ENCODE measurements at places on chromosomes 16 and 17.

DNA sequence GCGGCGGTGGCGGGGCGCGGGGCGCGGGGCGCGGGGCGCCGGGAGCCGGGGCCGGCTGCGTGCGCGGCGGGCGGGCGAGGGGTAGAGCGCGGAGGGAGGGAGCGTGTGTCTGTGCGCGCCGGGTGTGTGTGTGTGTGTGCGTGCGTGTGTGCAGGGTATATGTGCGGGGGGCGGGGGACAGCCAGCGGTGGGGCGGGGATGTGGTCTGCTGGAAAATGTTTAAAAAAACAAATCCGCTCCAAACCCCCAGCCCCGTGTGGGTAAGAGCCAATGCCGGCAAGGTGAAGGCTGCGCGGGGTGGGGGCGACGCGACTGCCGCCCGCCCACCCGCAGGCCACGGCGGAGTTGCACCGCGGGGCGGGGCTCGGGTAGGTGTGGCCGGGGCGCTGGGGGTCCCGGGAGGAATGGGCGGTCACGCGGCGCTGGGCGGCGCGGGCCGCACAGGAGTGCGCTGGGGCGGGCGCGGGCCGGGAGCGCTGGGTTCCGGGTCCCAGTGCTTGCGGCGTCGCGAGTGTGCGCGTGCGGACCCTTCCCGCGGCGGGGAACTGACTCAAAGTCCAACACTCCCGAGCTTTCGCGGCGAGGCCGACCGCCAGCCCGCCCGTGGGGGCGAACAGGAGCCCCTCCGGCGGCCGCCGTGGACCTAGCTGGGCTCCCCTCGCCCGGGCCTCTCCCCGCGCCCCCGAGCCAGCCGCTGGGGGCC, at the start of gene CYGB:
Gene CYGB, minus strand, starts transcription at position 132 of the 703 bp plus-strand sequence. CDS start 167 bp downstream, outside the sequence.
- DNase-seq, result no peak

DNA sequence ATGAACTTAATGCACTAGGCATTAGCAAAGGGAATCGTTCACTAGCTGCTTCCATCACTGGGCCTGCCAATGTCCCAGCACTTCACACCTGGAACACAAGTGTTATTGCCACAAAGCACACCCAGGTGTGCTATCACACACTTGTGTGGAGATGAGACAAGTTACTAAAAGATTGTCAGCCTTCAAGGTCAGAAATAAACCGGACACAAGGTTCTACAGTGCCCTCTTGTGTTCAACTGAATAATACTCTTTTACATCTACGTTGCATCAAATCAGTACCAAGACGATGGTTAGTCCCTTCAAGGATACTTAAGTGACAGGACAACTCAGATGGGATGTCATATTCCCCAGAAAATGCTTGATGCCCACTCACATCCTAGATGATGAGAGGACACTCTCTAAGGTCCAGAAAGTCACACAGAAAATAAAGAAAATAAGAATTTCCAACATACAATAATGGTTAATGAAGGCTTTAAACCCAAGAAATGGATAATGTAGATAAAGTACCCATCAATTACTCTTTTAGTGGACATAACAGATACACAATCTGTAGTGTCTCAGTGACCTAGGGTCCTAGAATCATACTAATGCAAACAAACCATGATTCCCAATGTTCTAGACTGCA, 16.4 kb upstream of the GLG1 start:
- peak; percentile 60 for DNase-seq

DNA sequence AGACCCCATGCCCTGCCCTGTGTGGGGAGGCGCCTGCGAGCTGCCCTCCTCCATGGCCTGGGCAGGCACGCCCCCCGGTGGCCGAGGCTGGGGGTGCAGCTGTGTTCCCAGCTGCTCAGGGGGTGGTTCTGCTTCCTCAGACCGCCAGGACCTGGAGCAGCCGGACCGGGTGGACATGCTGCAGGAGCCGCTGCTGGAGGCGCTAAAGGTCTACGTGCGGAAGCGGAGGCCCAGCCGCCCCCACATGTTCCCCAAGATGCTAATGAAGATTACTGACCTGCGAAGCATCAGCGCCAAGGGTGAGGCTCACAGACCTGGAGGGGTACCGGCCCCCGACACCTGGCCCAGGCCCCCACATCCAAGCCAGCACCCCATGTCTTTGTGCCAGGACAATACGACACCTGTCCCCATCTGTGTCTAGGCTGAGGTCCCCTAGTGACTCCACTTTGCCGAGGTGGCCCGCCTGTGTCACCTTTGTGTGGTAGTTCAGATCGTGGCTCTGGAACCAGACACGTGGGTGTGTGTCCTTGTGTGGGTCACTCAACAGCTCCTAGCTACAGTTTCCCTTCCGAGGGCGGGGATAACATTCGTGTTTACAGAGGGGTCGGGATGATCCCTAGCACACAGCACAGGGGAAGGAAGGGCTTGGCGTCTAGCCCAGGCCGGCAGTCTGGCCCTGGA, 9.3 kb downstream of the GJD3 start:
- DNase-seq, result peak; percentile 71

- DNase-seq, result no peak
Observed at GRCh38 chr16:2385190-2385836, 43.9 kb upstream of the CCNF start.

GRCh38 chr17:81952792-81953228, 5.8 kb upstream of the MYADML2 start:
- DNase-seq, result no peak

- no peak for DNase-seq
Observed at GRCh38 chr17:30226878-30227277, 8.6 kb downstream of the SLC6A4 start.

GRCh38 chr16:56401482-56401881, 23.9 kb downstream of the AMFR start:
- no peak for DNase-seq

GRCh38 chr17:43774304-43775250, 4.2 kb downstream of the DUSP3 start:
- no peak for DNase-seq

DNA sequence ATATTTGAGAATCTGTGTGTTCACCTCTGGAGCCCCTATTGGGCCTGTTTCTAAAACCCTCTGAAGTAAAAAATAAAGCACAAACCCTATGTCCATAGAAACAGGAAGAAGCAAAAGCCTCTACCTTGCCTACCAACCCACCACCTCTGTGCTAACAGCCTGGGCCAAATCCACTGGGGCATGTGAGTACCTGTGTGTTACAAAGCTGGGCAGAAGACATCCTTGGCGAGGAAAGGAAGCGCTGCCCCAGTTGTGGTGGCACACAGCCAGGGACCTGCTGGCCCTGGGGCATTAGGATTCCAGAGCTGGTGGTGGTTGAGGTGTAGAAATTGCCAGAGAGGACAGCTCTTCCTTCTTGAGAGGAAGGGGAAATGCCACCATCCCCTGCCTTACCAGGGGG, 30.0 kb downstream of the MYO18A start:
- no peak for DNase-seq

GRCh38 chr17:9414471-9414870, 161.1 kb downstream of the STX8 start:
- DNase-seq, result no peak

GRCh38 chr16:31451681-31452351, 7.5 kb upstream of the ARMC5 start:
- DNase-seq, result no peak

DNA sequence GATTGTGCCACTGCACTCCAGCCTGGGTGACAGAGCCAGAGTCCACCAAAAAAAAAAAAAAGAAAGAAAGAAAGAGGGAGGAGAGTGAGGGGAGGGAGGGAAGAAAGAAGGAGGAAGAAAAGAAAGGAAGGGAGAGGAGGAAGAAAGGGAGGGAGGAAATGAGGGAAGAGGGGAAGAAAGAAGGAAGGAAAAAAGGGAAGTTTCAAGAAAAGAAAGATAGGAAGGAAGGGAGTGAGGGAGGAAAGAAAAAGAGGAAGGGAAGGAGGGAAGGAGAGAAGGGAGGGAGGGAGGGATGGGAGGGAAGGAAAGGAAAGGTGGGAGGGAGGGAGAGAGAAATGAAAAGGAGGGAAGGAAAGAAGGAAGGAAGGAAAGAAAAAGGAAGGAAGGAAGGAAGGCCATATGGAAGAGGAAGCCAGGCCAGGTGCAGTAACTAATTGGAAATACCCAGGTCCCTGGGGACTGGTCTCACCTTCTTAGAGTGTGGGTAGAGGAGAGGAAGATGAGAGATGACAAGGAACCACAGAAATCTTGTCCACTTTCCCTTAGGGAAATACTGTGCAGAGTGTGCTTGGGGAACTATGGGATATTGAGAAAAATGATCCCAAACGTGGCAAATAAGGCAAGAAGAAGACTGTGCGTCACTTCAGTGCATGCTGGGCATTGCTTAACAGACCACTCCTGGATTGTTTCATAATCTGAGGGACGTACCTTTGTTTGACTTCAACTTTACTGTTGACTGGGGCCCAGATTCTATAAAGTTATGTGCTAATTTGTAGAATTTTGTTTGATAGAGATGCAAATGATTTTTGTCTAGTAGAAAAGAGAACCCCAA, 15.1 kb upstream of the CSNK2A2 start:
- DNase-seq, result no peak

DNA sequence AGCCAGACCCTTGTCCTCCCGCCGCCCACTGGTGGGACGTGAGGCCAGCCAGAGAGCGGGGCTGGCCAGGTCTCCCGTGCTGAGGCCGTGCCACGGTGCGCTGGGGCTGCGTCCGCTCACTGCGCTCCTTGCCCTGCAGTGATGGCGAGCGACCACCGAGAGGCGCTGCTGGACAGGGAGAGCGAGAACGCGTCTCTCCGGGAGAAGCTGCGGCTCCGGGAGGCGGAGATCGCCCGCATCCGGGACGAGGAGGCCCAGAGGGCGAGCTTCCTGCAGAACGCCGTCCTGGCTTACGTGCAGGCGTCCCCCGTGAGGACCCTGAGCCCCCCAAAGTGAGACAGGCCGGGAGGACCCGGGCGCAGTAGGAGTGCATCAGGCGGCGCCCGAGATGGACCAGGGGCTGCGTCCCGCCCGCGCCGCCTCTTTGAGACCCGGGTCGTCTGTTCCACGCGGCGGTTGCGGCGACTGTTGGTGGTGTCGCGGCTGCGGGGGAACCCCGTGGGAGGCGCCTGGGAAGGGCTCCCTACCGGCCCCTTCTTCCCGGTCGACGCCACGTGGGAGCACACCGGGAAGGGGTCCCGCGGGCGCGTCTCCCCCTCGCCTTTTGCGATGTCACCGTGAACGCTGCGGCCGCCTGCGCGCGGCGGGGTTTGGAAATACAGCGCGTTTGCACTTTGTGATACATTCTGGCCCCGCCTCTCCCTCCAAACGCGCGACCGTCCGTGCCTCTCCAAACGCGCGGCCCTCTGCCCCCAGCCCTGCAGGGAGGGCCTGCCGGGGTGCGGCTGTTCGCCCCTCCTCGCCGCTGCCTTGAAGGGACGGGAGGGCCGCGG, 792 bp upstream of the RAC3 start:
- peak; percentile 84 for DNase-seq

DNA sequence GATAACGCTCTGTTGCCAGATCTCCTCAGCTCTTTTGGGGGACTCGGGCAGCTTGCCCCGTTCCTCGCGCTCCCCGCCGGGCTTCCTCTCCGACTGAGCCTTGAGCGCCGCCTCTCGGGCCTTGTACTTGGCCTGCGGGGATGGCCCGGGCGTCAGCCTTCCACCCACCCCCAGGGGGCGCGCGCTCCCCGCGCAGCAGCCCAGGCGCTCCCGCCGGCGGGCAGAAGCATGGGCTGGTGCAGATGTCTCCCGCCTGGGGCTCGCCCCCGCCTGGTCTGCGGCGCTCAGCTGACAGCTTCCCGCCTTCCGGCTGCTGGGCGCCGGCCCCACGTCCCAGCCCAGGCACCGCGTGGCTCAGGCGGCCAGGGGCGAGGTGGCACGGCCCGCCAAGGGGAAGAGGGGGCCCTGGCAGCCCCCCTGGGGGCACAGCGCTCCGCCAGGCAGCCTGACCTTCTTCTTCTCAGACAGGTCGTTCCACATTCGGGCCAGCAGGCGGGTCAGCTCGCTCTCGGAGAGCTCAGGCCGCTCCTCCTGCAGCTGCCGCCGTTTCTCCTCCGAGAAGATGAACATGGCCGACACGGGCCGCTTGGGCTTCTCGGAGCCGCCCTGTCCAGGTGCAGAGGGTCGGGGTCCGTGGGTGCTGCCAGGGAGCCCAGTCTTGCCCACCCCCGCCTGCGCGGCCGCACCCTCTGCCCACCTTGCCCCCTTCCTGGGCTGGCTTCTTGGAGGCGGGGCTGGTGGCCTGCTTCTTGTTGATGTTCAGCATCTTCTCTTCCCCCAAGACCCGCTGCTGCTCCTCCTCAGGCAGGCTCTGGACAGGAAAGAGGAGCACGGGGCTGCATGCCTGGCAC, 8.9 kb downstream of the UBTF start:
- DNase-seq, result peak; percentile 92

GRCh38 chr17:12727076-12727760, 61.5 kb downstream of the MYOCD start:
- no peak for DNase-seq

- DNase-seq, result no peak
Observed at GRCh38 chr16:24635900-24636610, 93.4 kb upstream of the TNRC6A start.

DNA sequence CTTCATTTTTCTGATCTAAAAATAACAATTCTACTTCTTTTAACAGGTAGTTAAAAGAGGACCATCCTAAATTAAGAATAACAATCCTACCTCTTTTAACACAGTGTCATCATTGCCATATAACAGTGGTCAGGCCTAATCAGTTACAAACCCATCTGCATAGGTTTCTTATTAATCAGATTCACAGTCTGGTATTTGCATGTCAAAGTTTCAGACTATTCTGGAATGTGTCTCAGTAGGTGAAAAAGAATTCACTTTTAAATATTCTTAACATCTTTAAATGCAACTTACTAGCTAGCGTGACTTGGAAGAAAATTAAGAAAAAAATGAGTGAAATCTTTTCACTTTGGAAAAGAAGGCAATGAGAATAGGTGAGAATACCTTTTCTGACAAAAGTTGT, 6.8 kb upstream of the KRT12 start:
- no peak for DNase-seq

DNA sequence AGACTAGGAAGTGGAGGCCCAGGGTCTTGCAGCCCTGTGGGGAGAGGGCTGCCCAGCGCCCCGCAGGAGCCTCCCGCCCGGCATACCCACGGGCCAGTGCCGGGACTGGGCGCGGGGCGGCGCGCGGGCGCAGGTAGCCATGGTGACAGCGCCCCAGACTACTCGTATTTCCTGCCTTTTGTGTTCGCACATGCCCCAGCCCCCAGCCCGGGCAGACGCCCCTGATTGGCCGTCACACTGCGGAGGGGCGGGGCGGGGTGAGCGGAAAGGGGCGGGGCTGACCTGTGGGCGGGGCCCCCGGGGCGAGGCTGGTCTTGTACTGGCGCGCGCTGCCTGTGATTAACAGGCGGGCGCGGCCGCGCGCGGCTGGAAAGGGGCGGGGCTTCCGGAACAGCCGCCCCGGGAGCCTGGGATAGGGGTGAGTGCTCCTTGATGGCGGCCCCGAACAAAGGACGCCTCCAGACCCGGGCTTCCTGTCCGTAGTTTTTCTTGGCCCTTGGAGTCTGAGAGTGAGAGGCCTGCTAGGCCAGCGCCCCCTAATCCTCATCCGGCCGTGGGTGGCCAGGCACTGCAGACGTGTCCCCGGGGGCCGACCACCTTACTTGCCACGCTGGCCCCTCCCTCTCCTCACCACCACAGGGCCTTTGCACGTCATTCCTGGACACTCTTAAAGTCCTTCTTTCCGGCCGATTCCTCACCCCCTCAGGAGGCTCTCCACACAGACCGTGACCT, 71.0 kb downstream of the RAI1 start:
- DNase-seq, result peak; percentile 97

- no peak for DNase-seq
Observed at GRCh38 chr17:28467456-28468025, 5.9 kb upstream of the SLC13A2 start.

GRCh38 chr17:28474111-28474531, 677 bp downstream of the SLC13A2 start:
- no peak for DNase-seq

- DNase-seq, result no peak
Observed at GRCh38 chr16:71666928-71667707, 41.1 kb downstream of the MARVELD3 start.

- no peak for DNase-seq
Observed at GRCh38 chr17:15946611-15947120, 1.7 kb downstream of the ADORA2B start.

- no peak for DNase-seq
Observed at GRCh38 chr16:2825906-2826305, 4.2 kb upstream of the ZG16B start.
